Natural killer cell treated with Interleukin-12 subunit alpha and Interleukin-12 subunit beta and Interleukin-15 and Interleukin-18, amount 100 ng/mL, for 72 hours (primary cell): ENCODE measurements at places on chromosomes 7 and 10. TPM values are rescaled to one million over a fixed set of nuclear protein-coding genes. Genes with fewer than 3 reads are reported as not detected.

The BEND7 gene
- total RNA-seq = not detected

The SPDYE5 gene
- total RNA-seq = not detected

The CTTNBP2 gene
- 0.14 TPM for total RNA-seq

The CCT6A gene
- total RNA-seq = 188 TPM

- no peaks in the 10 kb centered on the region for H3K4me1 ChIP-seq
- peaks cover 5% of the 10 kb centered on the region for H3K36me3 ChIP-seq
- H3K4me3 ChIP-seq = no peak overlapping the region
- H3K27ac ChIP-seq = no peak overlapping the region
Observed at GRCh38 chr10:84047258-84048010, 91.9 kb upstream of the GHITM start.

The GPR158 gene
- not detected for total RNA-seq

DNA sequence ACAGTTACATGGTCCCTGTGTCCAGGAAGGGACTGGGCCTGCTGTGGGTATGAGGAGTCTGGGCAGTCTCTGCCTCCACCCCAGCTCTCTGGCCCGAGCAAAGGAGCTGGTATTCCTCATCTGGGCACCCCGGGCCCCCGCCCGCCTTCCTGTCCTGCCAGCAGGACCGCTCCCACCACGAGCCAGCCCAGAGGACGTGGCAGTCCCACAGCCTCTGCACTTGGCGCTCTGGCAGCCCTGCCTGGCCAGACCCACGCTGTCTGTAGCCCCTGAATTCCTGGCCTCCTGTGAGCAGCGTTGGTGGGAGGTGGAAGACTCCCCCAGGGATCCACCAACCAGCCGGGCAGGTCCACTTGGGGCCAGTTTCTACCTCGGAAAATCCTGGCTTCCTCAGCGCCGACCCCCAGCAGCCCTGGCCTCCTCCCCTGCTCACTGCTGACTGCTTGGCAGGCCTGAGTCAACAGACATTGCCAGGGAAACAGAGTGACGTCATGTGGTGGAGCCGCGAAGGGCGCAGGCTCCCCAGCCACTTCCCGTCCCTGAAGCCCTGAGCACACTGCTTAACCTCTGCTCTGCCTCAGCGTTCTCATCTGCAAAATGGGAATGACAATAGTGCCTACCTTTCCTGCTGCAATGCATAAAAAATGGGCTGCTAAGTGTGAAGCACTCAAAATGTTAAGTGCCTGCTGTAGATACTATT, 21.6 kb upstream of the LIMK1 start:
- peaks cover 16% of the 10 kb centered on the region for H3K4me1 ChIP-seq
- no peaks in the 10 kb centered on the region for H3K36me3 ChIP-seq
- DNase-seq = peak; percentile 87
- H3K4me3 ChIP-seq = peak overlapping the region; percentile 85
- peak overlapping the region; percentile 95 for H3K27ac ChIP-seq
- H3K27me3 ChIP-seq = no peaks in the 10 kb centered on the region

DNA sequence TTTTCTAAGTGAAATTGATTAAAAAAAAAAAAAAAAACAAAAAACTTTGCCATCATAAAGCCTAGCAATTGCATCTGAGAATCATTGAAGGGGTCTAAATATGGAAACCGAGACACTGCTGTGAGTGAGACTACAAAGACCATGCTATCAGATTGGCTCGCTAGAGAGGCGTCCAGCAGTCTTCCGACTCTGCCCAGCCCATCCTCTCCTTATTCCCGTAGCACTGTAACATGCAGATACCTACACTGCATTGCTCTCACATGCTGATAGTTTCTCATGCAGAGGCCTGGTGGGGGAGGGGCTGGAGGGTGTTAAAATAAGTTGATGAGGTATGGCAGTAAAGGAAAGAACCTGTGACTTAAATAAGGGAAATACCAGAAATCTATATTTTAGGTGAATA, 130.7 kb downstream of the NRF1 start:
- no peaks in the 10 kb centered on the region for H3K4me1 ChIP-seq
- H3K36me3 ChIP-seq = peaks cover 4% of the 10 kb centered on the region
- no peak overlapping the region for H3K4me3 ChIP-seq
- no peaks in the 10 kb centered on the region for H3K27me3 ChIP-seq
- DNase-seq = no peak

DNA sequence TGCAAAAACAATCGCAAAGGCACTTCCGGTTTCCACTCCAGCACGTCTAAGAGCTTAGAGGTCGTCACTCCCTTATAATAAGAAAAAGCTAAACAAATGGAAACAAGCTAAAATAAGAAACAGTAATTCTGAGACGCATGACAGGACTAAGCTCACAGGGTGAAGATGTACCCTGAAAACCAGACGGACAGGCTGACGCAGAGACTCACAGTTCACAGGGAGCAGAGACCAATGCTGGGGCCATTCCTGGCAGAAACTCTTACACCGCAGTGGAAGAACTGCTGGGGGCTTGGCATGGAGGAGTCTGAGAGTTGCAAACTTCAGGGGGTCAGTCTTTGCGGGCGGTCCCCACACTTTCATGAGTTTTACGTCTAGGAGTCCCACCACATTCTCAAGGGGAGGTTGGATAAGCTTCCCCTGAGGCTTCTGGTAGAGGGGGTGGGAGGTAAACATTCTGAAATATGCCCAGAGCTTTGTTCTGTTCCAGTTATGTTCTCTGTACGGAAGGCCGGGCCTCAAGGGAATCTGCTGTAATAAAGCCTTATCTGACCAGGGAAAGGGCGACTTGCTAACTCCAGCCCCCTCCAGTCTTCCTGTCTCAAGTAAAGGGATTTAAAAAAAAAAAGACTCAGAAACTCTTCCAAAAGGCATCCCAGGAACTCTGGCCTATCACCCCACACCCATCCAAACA, 47.8 kb downstream of the BRI3 start:
- no peak overlapping the region for H3K27ac ChIP-seq
- H3K36me3 ChIP-seq = no peaks in the 10 kb centered on the region
- no peak for DNase-seq
- H3K4me3 ChIP-seq = no peak overlapping the region

GRCh38 chr7:137880432-137880831, 33.7 kb upstream of the DGKI start:
- peaks cover 13% of the 10 kb centered on the region for H3K36me3 ChIP-seq
- H3K27ac ChIP-seq = no peak overlapping the region
- no peak overlapping the region for H3K4me3 ChIP-seq

- no peak for DNase-seq
- peaks cover 4% of the 10 kb centered on the region for H3K4me1 ChIP-seq
- no peak overlapping the region for H3K4me3 ChIP-seq
Observed at GRCh38 chr10:92208736-92209135, 82.1 kb downstream of the CPEB3 start.

DNA sequence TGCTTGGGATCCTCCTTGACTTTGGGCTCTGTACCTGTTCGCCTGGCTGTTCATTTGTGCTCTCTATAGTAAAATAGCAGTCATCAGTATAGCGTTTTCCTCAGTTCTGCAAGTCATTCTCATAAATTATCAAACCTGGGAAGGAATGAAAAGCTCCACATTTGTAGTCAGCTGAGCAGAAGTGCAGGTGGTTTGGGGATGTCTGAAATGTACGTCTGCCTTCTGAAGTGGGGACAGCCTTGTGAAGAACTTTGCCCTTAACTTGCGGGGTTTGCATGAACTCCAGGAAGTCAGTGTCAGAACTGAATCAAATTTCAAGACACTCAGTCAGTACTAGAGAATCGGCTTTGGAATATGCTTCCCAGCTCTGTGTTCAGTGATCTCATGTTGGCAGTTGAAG, 358.3 kb upstream of the PRKCQ start:
- no peak overlapping the region for H3K4me3 ChIP-seq
- peaks cover 5% of the 10 kb centered on the region for H3K36me3 ChIP-seq
- H3K27me3 ChIP-seq = no peaks in the 10 kb centered on the region
- H3K4me1 ChIP-seq = peaks cover 5% of the 10 kb centered on the region

The CDK5 gene
- 12.5 TPM for total RNA-seq

DNA sequence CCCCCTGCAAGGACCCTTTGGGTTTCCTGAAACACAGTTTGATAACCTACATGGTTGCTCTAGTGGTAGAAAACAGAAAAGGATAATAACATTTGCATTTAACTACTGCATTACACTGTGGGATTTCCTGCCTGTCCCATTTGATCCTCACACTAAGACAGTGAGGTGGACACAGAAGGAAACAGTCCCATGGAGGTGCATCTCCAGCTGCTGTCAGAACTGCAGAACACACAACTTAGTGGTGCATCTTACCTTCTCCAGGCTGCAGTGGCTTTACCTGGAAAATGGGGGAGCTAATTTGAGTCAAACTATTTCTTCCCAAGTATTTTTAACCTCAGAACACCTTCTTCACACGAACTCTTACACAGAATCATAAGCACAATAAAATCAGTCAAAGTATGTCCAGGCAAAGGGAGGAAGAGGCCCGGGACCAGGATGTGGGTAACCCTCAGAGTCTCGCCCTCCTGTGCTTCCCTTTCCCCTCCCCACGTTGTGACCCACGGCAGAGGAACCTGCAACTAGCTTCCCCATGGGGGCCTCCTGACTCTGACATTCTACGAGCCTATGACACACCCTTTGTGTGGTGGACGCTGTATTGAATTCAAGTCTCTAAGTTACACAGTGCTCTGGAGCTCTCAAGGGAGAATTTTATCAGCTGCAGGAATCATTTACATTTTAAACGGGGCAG, 33.7 kb downstream of the SCRN1 start:
- H3K27me3 ChIP-seq = no peaks in the 10 kb centered on the region
- no peaks in the 10 kb centered on the region for H3K36me3 ChIP-seq
- H3K4me3 ChIP-seq = peak overlapping the region; percentile 45
- peak overlapping the region; percentile 8 for H3K27ac ChIP-seq

GRCh38 chr7:49023345-49024328, 99.3 kb downstream of the CDC14C start:
- no peak for DNase-seq
- no peaks in the 10 kb centered on the region for H3K36me3 ChIP-seq
- H3K27ac ChIP-seq = no peak overlapping the region
- no peaks in the 10 kb centered on the region for H3K4me1 ChIP-seq
- H3K27me3 ChIP-seq = no peaks in the 10 kb centered on the region

DNA sequence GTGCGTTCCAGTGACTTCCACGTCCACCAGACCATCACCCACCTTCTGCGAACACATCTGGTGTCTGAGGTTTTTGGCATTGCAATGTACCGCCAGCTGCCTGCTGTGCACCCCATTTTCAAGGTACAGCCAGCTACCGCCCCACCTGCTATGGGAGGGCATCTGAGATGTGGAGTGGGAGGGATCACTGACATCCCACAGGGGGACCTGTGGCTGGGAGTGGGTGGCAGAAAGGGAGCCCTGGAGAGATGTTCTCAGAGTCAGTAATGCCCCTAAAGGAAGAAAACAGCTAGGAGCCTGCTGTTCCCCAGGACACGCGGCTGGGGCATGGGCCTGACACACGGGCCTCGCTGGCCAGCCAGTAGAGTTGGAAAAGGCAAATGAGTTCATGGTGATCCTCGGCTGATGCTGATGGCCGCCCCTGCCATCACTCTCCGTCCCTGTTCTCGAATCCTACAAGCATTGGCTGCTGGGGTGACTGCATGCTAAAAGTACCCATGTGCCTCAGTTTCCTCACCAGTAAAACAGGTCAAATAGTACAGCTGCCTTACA, 66.6 kb downstream of the ALOX5 start:
- no peak for DNase-seq
- no peaks in the 10 kb centered on the region for H3K4me1 ChIP-seq
- no peak overlapping the region for H3K4me3 ChIP-seq
- no peaks in the 10 kb centered on the region for H3K36me3 ChIP-seq
- no peak overlapping the region for H3K27ac ChIP-seq
- peaks cover 13% of the 10 kb centered on the region for H3K27me3 ChIP-seq

The AMZ1 gene
- total RNA-seq = not detected

DNA sequence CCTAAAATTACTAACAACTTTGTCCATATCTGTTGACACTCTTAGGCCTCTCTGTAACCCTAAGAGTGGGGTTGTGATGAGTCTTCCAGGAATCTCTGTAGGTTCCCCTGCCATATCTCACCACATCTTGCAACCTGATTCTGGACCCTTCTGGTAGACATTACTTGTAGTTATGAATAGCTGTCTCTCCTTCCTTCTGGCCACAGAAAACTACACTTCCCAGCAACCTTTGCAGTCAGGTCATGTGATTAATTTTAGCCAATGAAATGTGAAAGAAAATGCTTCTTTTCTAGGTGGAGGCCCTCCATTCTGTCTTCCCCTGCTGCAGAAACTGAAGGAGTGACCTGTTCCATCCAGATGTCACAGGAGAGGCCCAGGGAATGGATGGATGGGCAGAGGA, 147.6 kb upstream of the AOAH start:
- H3K27ac ChIP-seq = peak overlapping the region; percentile 17
- H3K36me3 ChIP-seq = peaks cover 36% of the 10 kb centered on the region
- H3K4me3 ChIP-seq = peak overlapping the region; percentile 62
- no peaks in the 10 kb centered on the region for H3K27me3 ChIP-seq

The ELAPOR2 gene
- total RNA-seq = 1.0 TPM

GRCh38 chr7:66452165-66452564, 176.5 kb upstream of the KCTD7 start:
- H3K27me3 ChIP-seq = no peaks in the 10 kb centered on the region
- no peaks in the 10 kb centered on the region for H3K36me3 ChIP-seq
- H3K4me3 ChIP-seq = no peak overlapping the region
- no peak overlapping the region for H3K27ac ChIP-seq
- no peak for DNase-seq

GRCh38 chr10:71207578-71207977, 4.8 kb upstream of the UNC5B start:
- peaks cover 4% of the 10 kb centered on the region for H3K4me1 ChIP-seq
- DNase-seq = no peak
- H3K4me3 ChIP-seq = no peak overlapping the region
- H3K36me3 ChIP-seq = no peaks in the 10 kb centered on the region
- peaks cover 63% of the 10 kb centered on the region for H3K27me3 ChIP-seq

GRCh38 chr7:114148779-114149178, 230.0 kb upstream of the PPP1R3A start:
- DNase-seq = no peak
- no peak overlapping the region for H3K4me3 ChIP-seq
- no peaks in the 10 kb centered on the region for H3K4me1 ChIP-seq

DNA sequence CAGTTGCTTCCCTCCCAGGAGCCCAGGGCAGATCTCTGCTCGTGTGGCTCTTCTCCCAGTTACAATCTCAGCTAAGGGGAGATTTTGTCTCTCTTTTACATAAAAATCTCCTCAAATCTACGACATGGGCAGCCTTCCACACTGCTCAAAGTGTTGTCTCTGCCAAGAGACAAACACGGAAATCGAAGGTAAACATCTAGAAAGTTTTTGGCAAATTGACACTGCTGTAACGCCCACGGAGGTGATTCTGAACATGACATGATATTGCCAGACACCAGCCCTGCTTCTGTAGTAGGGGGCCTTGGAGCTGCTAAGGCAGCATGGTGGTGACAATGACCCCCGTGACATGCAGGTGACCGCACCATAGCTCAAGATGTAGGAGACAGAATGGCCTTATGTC, 128.3 kb downstream of the CCDC3 start:
- no peak for DNase-seq
- H3K4me3 ChIP-seq = no peak overlapping the region
- H3K4me1 ChIP-seq = no peaks in the 10 kb centered on the region
- no peaks in the 10 kb centered on the region for H3K36me3 ChIP-seq

GRCh38 chr7:78383096-78383880, 584.7 kb downstream of the PHTF2 start:
- H3K4me3 ChIP-seq = no peak overlapping the region
- no peak overlapping the region for H3K27ac ChIP-seq
- no peaks in the 10 kb centered on the region for H3K27me3 ChIP-seq
- no peak for DNase-seq
- no peaks in the 10 kb centered on the region for H3K4me1 ChIP-seq
- no peaks in the 10 kb centered on the region for H3K36me3 ChIP-seq

The TMEM236 gene
- total RNA-seq = 0.10 TPM
